IPS DF 6.9 (cell line): ENCODE measurements at places on chromosomes 12 and 14.

- DNase-seq = no peak
- H3K27me3 ChIP-seq = no peaks in the 10 kb centered on the region
- no peak overlapping the region for H3K27ac ChIP-seq
These were observed 12.8 kb downstream of the DEGS2 start for GRCh38 chr14:100146531-100147091.

DNA sequence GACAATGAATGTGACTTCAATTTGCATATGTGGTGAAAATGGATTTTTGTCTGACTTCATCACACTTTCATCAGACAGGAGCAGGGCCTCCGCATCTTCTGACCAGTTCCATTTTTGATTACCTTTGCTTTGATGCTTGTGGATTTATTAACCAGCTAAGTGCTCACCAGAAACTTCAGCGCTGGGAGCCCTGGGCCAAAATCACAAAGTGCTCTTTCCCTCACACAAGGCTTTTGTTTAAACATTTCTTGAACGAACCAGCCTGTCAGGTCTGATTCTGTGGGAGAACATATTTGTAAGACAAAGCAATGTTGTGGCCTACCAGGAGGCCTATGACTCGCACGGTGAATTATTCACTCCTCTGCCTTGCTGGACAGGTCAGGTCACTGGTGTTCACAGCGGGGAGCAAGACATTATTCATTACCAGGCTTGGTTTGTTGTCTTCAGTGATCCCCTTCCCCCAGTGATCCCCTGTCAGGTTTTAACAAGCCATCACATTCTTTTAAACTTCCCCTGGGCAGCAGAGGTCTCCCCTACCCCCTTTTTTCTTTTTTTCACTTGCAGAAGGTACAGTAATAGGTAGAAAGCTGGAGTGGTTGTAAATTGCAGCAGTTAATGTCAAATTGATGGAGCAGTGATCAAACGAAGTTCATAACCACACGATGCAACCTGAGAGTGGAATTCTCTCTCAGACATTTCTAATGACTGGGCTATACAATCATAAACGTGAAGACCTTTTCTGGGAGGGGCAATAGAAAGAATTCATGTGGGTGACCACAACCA is 167.5 kb upstream of the PRICKLE1 start:
- DNase-seq = peak; percentile 95
- H3K27ac ChIP-seq = no peak overlapping the region

DNA sequence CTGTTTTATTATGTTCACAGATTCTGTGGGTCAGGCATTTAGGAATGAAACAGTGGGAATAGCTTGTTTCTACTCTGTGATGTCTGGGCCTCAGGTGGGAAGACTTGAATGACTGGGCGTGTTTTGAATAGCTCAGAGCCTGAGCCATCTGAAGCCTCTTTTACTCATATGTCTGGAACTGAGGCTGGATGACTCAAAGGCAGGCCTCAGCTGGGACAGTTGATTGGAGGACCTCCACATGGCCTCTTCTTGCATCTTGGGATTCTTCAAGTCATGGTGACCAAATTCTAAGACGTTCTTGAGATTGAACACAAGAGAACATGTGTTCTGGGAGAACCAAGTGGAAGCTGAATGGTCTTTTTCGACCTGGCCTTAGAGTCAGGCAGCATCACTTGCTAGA is 45.8 kb upstream of the TBX3 start:
- H3K27me3 ChIP-seq = peaks cover 7% of the 10 kb centered on the region; the same call in 1 of the 2 replicates
- no peaks in the 10 kb centered on the region for H3K4me1 ChIP-seq
- no peak overlapping the region for H3K27ac ChIP-seq
- H3K36me3 ChIP-seq = no peaks in the 10 kb centered on the region

DNA sequence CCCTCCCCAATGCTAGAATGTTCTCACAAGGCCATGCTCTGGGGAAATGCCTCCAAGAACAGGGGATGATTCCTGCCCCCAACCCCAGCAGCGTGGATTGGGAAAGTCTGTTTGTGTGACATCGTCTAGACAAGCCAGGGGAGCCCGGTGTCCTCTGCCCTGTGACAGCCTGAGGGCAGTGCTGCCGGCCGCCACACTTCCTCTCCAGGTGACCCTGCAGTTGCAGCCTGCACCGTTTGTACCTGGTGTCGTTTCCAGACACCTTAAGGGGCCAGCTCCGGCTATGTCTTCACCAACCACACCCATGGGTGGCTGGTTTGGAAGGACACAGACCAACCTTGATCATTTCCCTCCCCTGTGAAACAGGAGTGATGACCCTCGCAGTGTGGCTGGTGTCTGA is 372.6 kb downstream of the BCL11B start:
- H3K27me3 ChIP-seq = no peaks in the 10 kb centered on the region
- no peak overlapping the region for H3K4me3 ChIP-seq

GRCh38 chr14:105199093-105199492 is 18.0 kb upstream of the NUDT14 start:
- H3K4me1 ChIP-seq = peaks cover 6% of the 10 kb centered on the region; the same call in 1 of the 2 replicates
- H3K27me3 ChIP-seq = no peaks in the 10 kb centered on the region
- DNase-seq = no peak
- no peak overlapping the region for H3K27ac ChIP-seq

- no peak overlapping the region for H3K4me3 ChIP-seq
- H3K36me3 ChIP-seq = no peaks in the 10 kb centered on the region
- no peaks in the 10 kb centered on the region for H3K27me3 ChIP-seq
- H3K4me1 ChIP-seq = no peaks in the 10 kb centered on the region
- H3K27ac ChIP-seq = no peak overlapping the region
- no peak for DNase-seq
These were observed 230.2 kb upstream of the TBX3 start for GRCh38 chr12:114913871-114914801.

DNA sequence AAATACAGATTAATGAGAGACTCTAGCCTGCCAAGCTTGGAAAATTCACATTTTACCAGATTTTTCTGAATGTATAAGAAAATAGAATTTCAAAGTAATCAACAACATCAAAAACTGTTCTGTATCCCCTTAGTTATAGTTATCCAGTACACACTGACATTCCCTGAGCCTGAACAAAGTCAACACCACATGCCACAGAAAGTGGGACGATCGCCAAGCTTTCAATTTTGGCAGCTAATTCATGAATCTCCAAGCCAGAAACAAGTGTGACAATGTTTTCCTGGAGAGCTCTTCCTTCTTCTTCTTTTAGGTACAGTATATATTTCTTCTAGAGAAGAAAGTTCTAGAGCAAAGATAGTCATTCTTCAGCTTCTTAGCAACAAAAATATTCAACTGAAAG is 290.2 kb downstream of the PRKD1 start:
- H3K4me3 ChIP-seq = no peak overlapping the region
- no peak overlapping the region for H3K27ac ChIP-seq
- H3K4me1 ChIP-seq = no peaks in the 10 kb centered on the region
- H3K36me3 ChIP-seq = no peaks in the 10 kb centered on the region
- no peak for DNase-seq

- peaks cover 12% of the 10 kb centered on the region for H3K4me1 ChIP-seq
- DNase-seq = no peak
- no peaks in the 10 kb centered on the region for H3K36me3 ChIP-seq
- H3K4me3 ChIP-seq = no peak overlapping the region
- H3K27ac ChIP-seq = no peak overlapping the region
These were observed 1.7 kb downstream of the TBX3 start for GRCh38 chr12:114682106-114682784.

GRCh38 chr14:96811985-96812667 is 14.9 kb downstream of the VRK1 start:
- no peak for DNase-seq
- H3K27ac ChIP-seq = no peak overlapping the region
- H3K4me1 ChIP-seq = no peaks in the 10 kb centered on the region
- H3K4me3 ChIP-seq = no peak overlapping the region

- H3K4me1 ChIP-seq = no peaks in the 10 kb centered on the region
- no peak overlapping the region for H3K4me3 ChIP-seq
- H3K27ac ChIP-seq = no peak overlapping the region
- no peaks in the 10 kb centered on the region for H3K36me3 ChIP-seq
These were observed 51.9 kb upstream of the CISTR start for GRCh38 chr12:53803703-53804102.

GRCh38 chr12:47188576-47189441 is 109.0 kb upstream of the AMIGO2 start:
- DNase-seq = no peak
- H3K27me3 ChIP-seq = no peaks in the 10 kb centered on the region
- H3K4me1 ChIP-seq = peaks cover 2% of the 10 kb centered on the region; the same call in 1 of the 2 replicates
- H3K36me3 ChIP-seq = no peaks in the 10 kb centered on the region
- no peak overlapping the region for H3K4me3 ChIP-seq

- H3K27me3 ChIP-seq = no peaks in the 10 kb centered on the region
- no peaks in the 10 kb centered on the region; the same call in 1 of the 2 replicates for H3K4me1 ChIP-seq
- H3K27ac ChIP-seq = no peak overlapping the region
- H3K4me3 ChIP-seq = no peak overlapping the region
- H3K36me3 ChIP-seq = no peaks in the 10 kb centered on the region
These were observed 1031.9 kb upstream of the LRFN5 start for GRCh38 chr14:40574780-40575179.

GRCh38 chr14:96275177-96276112 is 19.4 kb downstream of the BDKRB1 start:
- H3K36me3 ChIP-seq = no peaks in the 10 kb centered on the region
- no peaks in the 10 kb centered on the region for H3K27me3 ChIP-seq
- H3K4me1 ChIP-seq = peaks cover 1% of the 10 kb centered on the region; the same call in 1 of the 2 replicates
- no peak overlapping the region for H3K4me3 ChIP-seq
- no peak overlapping the region for H3K27ac ChIP-seq

DNA sequence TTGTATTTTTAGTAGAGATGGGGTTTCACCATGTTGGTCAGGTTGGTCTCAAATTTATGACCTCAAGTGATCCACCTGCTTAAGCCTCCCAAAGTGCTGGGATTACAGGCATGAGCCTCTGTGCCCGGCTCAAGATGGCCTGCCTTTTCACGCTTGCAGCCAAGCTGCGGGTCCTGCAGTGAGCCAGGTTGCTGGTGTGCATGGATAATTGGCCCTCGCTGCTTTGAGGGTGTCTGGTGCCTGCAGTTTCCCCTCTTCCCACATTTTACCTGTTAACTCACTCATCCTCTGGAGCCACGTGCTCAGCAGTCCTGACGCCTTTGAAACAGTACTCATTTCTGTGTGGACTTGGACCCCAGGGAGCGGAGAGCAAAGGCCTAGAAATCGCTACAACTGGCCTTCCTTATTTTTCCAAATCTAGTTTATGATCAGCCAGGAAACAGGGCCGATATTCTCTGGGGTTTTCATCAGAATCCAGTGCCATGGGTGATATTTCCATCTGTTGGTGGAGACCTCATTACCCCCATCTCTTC is 42.2 kb downstream of the TPCN1 start:
- H3K4me3 ChIP-seq = no peak overlapping the region; the same call in 1 of the 2 replicates
- peaks cover 2% of the 10 kb centered on the region; the same call in 1 of the 2 replicates for H3K4me1 ChIP-seq
- H3K27me3 ChIP-seq = no peaks in the 10 kb centered on the region
- H3K36me3 ChIP-seq = no peaks in the 10 kb centered on the region

DNA sequence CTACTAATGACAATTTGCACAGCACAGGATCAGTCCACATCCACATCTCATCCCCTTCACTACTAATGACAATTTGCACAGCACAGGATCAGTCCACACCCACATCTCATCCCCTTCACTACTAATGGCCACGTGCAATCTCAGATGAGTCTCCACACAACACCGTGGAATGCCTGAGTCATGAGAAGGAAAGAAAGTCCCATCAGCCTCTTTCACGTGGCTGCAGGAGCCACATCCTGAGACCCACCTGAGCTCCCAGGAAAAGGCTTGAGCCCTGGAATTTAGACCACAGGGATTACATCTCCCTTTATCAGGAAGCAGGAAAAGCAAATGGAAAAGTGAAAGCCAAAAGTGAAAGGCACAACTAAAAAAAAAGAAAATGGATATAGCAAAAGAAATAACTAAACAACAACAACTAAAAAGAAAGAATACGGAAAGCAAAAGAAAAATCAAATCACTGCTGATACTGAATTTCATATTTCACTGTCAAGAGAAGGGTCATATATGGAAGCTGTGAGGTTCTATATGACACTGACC is 1300.5 kb downstream of the TMEM121 start:
- no peak overlapping the region for H3K27ac ChIP-seq
- DNase-seq = no peak
- no peaks in the 10 kb centered on the region for H3K36me3 ChIP-seq
- H3K4me1 ChIP-seq = no peaks in the 10 kb centered on the region

- H3K36me3 ChIP-seq = peaks cover 13% of the 10 kb centered on the region; the same call in 1 of the 2 replicates
- peak overlapping the region; percentile 95; the same call in 1 of the 2 replicates for H3K4me3 ChIP-seq
- peaks cover 1% of the 10 kb centered on the region; the same call in 1 of the 2 replicates for H3K4me1 ChIP-seq
- peaks cover under 1% of the 10 kb centered on the region; the same call in 1 of the 2 replicates for H3K27me3 ChIP-seq
- DNase-seq = no peak
These were observed 1.3 kb downstream of the CDK4 start for GRCh38 chr12:57750561-57751431.

- no peak overlapping the region for H3K4me3 ChIP-seq
- DNase-seq = no peak
- no peak overlapping the region for H3K27ac ChIP-seq
- no peaks in the 10 kb centered on the region for H3K4me1 ChIP-seq
These were observed 56.1 kb downstream of the BMP4 start for GRCh38 chr14:53900499-53900898.

GRCh38 chr12:46533723-46534122 is 161.2 kb upstream of the SLC38A2 start:
- no peaks in the 10 kb centered on the region for H3K36me3 ChIP-seq
- H3K4me1 ChIP-seq = no peaks in the 10 kb centered on the region
- no peak for DNase-seq
- H3K27me3 ChIP-seq = no peaks in the 10 kb centered on the region
- no peak overlapping the region for H3K4me3 ChIP-seq
- H3K27ac ChIP-seq = no peak overlapping the region

- H3K36me3 ChIP-seq = no peaks in the 10 kb centered on the region
- no peaks in the 10 kb centered on the region for H3K4me1 ChIP-seq
- no peak for DNase-seq
- no peak overlapping the region for H3K27ac ChIP-seq
- peaks cover 2% of the 10 kb centered on the region; the same call in 1 of the 2 replicates for H3K27me3 ChIP-seq
- H3K4me3 ChIP-seq = no peak overlapping the region
These were observed 35.4 kb downstream of the NOC4L start for GRCh38 chr12:132179431-132180362.

GRCh38 chr12:27076928-27077327 is 5.5 kb downstream of the C12orf71 start:
- H3K4me3 ChIP-seq = no peak overlapping the region
- H3K36me3 ChIP-seq = no peaks in the 10 kb centered on the region
- H3K27me3 ChIP-seq = no peaks in the 10 kb centered on the region
- no peak for DNase-seq
- H3K4me1 ChIP-seq = no peaks in the 10 kb centered on the region
- no peak overlapping the region for H3K27ac ChIP-seq

- H3K27me3 ChIP-seq = no peaks in the 10 kb centered on the region
- H3K4me3 ChIP-seq = no peak overlapping the region
- no peak for DNase-seq
- no peaks in the 10 kb centered on the region for H3K4me1 ChIP-seq
- no peaks in the 10 kb centered on the region for H3K36me3 ChIP-seq
These were observed 202.8 kb downstream of the KSR2 start for GRCh38 chr12:117766008-117766407.

DNA sequence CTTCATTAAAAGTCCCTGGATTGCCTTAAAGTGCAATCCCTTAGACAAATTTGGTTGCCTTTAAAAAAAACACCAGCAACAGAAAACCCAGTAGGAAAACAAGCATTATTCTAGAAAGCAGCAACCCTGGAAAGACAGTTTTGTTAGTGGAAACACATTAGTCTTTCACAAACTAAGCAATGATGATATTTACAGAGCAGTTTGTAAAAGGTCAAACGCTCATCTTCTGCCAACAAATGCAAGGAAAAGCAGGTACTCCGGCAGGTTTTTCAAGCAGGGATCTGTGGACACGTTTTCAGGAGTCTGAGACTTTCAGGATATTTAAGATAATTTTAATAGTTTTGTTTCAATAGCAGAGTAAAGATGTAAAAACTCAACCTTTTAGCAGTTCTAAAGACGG is 202.2 kb downstream of the EXOC5 start:
- DNase-seq = no peak
- no peaks in the 10 kb centered on the region for H3K36me3 ChIP-seq
- H3K4me1 ChIP-seq = no peaks in the 10 kb centered on the region
- no peak overlapping the region for H3K27ac ChIP-seq

GRCh38 chr12:32680787-32681186 is 1.7 kb downstream of the DNM1L start:
- no peaks in the 10 kb centered on the region for H3K27me3 ChIP-seq
- H3K36me3 ChIP-seq = no peaks in the 10 kb centered on the region
- no peak for DNase-seq
